ENCODE measurements at places on chromosomes 3 and 15. TPM values are rescaled to one million over a fixed set of nuclear protein-coding genes. Genes with fewer than 3 reads are reported as not detected.

DNA sequence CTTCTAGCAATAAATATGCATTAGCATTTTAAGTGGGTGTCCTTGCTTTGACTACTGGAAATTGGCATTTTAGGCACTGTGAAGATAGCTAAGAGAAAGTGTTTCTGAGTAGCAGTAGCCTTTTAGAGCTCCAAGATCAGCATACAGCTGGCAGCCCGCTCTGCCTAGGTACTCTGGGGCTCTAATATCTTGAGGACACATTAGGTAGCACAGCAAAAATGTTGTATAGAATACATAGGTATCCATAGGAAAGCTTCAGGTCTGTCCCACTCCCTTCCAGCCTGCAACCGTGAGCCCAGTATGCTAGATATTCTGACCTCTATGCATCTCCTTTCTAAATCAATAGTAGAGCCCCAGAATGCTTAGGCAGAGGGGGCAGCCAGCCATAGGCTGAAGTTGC lies 670.5 kb downstream of the NLGN1 start:
- DNase-seq: no peak
- no peaks in the 10 kb centered on the region for H3K36me3 ChIP-seq
- no peak overlapping the region for H3K27ac ChIP-seq
- H3K4me1 ChIP-seq: no peaks in the 10 kb centered on the region
- no peak overlapping the region for H3K4me3 ChIP-seq

GRCh38 chr3:14431917-14432834 lies 29.8 kb downstream of the SLC6A6 start:
- H3K4me3 ChIP-seq: no peak overlapping the region
- H3K4me1 ChIP-seq: no peaks in the 10 kb centered on the region
- peak; percentile 48 for DNase-seq
- no peaks in the 10 kb centered on the region for H3K36me3 ChIP-seq

- H3K36me3 ChIP-seq: no peaks in the 10 kb centered on the region
- no peak overlapping the region for H3K4me3 ChIP-seq
- DNase-seq: no peak
- H3K27ac ChIP-seq: no peak overlapping the region
- H3K27me3 ChIP-seq: no peaks in the 10 kb centered on the region
- peaks cover 12% of the 10 kb centered on the region for H3K4me1 ChIP-seq
Observed at GRCh38 chr15:99614749-99615288, 49.0 kb downstream of the MEF2A start.

- no peaks in the 10 kb centered on the region for H3K36me3 ChIP-seq
- no peaks in the 10 kb centered on the region for H3K27me3 ChIP-seq
- H3K27ac ChIP-seq: no peak overlapping the region
- H3K4me3 ChIP-seq: no peak overlapping the region
- no peak for DNase-seq
- H3K4me1 ChIP-seq: no peaks in the 10 kb centered on the region
Observed at GRCh38 chr15:27165590-27165989, 194.6 kb downstream of the GABRG3 start.

The PLSCR5 gene
- not detected for total RNA-seq

The SIDT1 gene
- not detected for total RNA-seq

GRCh38 chr3:175077216-175077615 lies 218.1 kb downstream of the NAALADL2 start:
- H3K27ac ChIP-seq: no peak overlapping the region
- H3K4me3 ChIP-seq: no peak overlapping the region
- no peaks in the 10 kb centered on the region for H3K27me3 ChIP-seq
- no peaks in the 10 kb centered on the region for H3K4me1 ChIP-seq

DNA sequence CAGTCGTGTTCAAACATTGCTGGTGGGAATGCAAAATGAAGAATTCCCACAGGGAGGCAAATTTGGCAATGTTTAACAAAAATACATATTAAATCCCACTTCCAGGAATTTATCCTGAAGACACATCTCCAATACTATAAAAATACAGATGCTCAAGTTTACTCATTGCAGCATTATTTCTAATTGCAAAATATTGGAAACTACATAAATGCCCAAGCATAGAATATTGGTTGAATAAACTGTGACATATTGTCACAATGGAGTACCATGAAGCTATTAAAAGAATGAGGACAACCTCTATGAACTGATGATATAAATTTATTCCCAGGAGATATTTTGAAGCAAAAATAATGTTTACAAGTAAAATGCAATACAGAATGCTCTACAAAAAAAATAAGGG lies 49.7 kb upstream of the UBE2E2 start:
- H3K27ac ChIP-seq: no peak overlapping the region
- no peaks in the 10 kb centered on the region for H3K4me1 ChIP-seq
- no peaks in the 10 kb centered on the region for H3K27me3 ChIP-seq
- H3K36me3 ChIP-seq: no peaks in the 10 kb centered on the region
- no peak for DNase-seq
- H3K4me3 ChIP-seq: no peak overlapping the region

The CAPN3 gene
- 0.29 TPM for total RNA-seq

DNA sequence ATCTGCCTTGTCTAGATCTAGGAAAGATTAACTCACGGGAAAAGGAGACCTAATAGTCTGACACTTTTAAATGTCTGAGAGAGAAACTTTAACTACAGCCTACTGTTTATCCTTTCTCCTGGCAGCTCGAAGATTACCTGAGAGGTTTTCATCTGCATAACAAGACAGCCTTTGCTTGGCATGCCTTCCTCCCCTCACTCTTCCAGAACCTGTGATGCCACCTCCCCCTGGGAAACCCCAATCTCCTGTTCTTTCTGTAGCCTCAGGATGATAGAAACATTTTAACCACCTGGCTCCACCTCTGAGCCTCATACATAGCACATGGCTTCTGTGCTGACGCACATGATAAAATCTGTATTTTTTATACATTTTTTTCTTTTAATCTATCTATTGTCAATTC lies 420.8 kb downstream of the CNTN6 start:
- H3K36me3 ChIP-seq: no peaks in the 10 kb centered on the region
- no peak for DNase-seq
- no peak overlapping the region for H3K4me3 ChIP-seq

- no peak overlapping the region for H3K27ac ChIP-seq
- peaks cover 10% of the 10 kb centered on the region for H3K27me3 ChIP-seq
Observed at GRCh38 chr15:51678096-51678495, 3.2 kb upstream of the SCG3 start.

The FETUB gene
- not detected for total RNA-seq

- H3K36me3 ChIP-seq: no peaks in the 10 kb centered on the region
- H3K27ac ChIP-seq: no peak overlapping the region
- peaks cover 5% of the 10 kb centered on the region for H3K4me1 ChIP-seq
- no peak for DNase-seq
Observed at GRCh38 chr3:37999836-38000235, 9.2 kb downstream of the VILL start.

- H3K27me3 ChIP-seq: no peaks in the 10 kb centered on the region
- H3K36me3 ChIP-seq: no peaks in the 10 kb centered on the region
- no peak overlapping the region for H3K4me3 ChIP-seq
- no peaks in the 10 kb centered on the region for H3K4me1 ChIP-seq
- DNase-seq: no peak
Observed at GRCh38 chr3:197420115-197420514, 121.7 kb upstream of the DLG1 start.

- peaks cover 5% of the 10 kb centered on the region for H3K4me1 ChIP-seq
- H3K4me3 ChIP-seq: no peak overlapping the region
- H3K27ac ChIP-seq: peak overlapping the region; percentile 98
Observed at GRCh38 chr15:85688711-85689110, 106.0 kb downstream of the KLHL25 start.

The GOLGA8T gene
- not detected for total RNA-seq

The C3orf70 gene
- total RNA-seq: 4.4 TPM

GRCh38 chr3:127970966-127971592 lies 56.0 kb downstream of the KBTBD12 start:
- no peak for DNase-seq
- H3K4me3 ChIP-seq: no peak overlapping the region
- H3K4me1 ChIP-seq: no peaks in the 10 kb centered on the region
- H3K36me3 ChIP-seq: no peaks in the 10 kb centered on the region

Measured in uterus (tissue), 4 donors.